ENCODE measurements at places on chromosomes 12 and 14.

DNA sequence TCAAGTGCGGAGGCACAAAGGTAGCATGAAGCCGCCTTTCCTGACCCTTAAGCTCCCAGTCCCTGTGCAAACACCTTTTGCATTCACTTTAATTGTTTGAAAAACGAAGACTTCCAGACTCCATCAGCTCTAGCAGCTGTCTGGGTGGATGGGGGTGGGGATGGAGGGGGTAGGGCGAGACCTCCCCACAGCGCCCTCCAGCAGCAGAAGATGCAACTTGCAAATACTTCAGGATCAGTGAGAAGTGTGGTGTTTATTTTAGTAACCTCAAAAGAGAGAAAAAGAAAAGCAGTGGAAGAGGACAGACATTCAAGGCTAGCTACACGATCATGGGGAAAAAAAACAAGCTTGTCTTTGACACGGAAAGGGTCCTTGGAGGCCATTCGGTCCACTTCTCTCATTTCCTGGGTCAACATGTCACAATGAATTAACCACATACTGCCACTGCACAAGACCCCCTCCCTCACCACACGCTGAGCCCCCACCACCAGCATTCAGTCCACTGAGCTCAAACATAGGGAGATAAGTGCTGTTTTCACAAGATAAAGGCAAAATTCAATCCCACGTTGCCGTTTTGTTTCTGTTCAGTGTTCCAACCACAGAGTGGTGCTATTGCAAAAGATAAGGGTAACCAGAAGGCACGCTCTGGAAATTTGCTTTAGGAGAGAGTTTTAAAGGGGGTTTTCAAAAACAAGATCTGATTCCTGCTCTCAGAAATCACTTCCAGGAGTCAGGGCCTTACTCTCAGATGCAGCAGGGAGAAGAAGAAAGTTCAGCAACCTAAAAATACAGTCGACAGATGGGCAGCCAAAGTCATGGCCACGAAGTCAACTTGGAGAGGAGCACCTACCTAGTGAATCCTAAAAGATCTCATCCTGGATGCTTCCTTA is 3.3 kb upstream of the NTF3 start:
- no peak for DNase-seq

DNA sequence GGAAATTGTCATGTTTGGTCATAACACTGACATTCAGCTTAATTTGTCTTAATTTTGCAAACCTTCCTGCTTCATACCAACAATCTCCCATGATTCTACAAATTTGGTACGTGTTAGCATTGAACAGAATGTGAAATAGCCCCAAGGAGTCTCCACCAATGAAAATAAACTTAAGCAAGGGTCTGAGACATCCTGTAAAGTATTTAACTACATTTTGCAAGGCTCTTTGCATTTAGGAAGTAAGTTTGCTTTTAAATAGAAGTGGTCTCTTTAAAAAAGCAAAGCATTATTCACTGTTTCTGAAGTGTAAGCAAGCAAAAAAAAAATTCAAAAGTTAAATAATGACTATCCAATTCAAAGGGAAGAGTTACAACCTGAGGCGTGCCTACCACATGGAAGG is 79.9 kb downstream of the WASHC3 start:
- no peak for DNase-seq

DNA sequence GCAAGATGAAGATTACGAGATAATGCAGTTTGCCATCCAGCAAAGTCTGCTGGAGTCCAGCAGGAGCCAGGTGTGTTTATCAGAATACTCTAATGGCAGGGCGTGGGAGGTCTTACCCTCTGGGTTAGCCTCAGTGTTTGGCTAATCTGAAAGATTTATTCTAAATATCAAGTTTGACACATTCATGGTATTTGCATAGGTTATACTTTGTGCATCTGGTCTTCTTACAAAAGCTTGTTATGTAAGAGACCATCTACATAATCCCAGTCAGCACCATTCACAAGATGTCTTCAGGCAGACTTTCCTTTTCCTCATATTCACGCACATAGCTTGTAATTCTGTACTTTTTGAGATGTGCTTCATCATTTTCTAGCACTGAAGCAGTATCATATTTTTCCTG is 14.4 kb downstream of the C12orf76 start:
- DNase-seq, result no peak

- DNase-seq, result no peak
These were observed 120.0 kb downstream of the RBM19 start for GRCh38 chr12:113845900-113846674.

DNA sequence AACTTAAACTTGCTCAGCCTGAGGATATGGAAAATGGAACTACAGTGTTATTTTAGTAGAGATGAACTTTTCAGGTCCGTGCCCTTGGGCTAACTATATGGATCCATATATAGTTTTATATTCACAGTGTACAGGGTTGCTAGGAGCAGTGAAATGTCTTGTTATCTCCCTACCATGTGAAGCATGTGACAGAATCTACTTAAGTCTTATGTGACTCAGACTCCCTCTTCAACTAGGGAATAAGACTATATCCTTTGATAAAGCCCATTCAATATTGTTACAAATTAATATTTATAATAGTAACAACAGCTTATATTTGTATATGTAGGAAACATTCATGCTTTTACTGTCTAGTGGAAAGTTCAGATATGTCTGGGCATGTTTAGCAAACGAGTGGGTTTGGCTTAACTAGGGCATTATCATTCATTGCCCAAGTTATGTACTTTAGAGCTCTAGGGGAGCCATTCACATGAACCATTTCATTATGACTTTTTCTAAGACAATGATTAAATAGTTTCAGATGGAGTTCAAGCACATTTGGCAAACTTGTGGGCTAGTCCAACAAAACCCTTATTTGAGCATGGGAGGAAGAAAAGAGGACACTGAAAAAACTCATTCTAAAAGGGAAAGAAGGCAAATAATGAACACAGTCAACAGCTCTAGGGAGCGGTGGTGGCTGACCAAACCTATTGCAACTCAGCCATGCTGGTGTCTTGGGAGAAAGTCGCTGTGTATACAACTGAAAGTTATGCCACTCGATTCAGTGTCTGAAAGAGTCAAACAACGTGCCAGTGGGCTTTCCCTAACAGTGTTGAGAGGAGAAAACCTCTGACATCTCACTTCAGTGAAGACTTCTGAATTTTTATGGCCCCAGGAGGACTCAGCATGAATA is 305.9 kb upstream of the G2E3 start:
- DNase-seq, result no peak

- no peak for DNase-seq
These were observed 5.1 kb downstream of the KMT5A start for GRCh38 chr12:123388951-123389559.

DNA sequence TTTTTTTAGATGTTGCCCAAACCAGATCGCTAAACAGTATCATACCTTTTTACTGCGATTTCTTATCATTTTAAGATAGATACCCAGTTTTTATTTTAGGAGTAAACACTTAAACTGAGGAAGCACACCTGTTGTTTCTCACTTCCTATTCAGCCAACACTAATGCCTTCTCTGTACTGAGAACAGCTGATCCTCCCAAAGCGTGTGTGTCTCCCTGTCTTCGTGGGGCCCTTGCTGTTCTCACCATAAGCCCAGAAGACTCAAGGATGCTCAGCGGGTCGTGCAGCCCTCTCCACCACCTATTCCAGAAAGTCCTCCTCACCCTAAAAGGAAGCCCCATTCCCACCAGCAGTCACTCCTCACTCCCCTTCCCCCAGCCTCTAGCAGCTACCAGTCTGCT is 14.8 kb downstream of the PPP2R5C start:
- no peak for DNase-seq

DNA sequence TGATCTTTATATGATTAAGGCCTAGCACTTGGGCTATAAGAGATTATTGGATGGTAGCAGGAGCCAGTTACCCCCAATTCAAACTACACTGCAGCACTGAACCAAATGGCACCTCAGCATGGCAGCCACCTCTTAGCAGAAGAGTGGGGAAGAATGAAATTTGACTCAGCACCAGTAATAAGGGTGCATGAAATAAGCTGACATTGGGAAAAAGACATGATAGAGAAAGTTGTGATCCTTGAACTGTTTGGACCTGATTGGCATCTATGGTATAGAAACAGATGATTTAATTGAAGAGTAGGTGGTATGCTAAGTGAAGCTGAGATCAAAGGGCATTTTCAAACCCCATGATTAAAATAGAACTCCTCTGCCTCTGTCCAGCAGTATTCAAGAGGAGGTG is 389.5 kb downstream of the FOXG1 start:
- DNase-seq, result no peak

GRCh38 chr14:97077253-97077653 is 280.1 kb downstream of the VRK1 start:
- peak; percentile 55 for DNase-seq

DNA sequence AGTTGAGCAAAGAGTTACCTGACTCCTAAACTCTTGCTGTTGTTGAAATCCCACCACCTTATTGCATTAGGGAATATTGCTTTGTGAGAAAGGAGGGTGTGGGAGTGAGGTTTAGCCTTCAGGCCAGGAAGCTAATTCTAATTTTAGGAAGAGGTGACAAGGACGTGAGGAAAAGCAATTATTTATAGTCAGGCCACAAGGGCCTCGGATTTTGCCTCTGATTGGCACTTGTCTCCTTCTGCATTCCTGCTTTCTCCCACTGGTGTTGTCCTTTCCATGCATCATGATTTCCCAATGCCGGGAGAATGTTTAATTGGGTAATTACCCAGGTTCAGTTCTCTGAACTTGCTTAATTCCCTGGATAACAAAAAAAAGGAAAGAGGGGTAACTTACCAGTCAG is 37.9 kb upstream of the SLC38A2 start:
- no peak for DNase-seq

- DNase-seq, result no peak
These were observed 16.9 kb upstream of the MGST1 start for GRCh38 chr12:16330560-16330959.

- DNase-seq, result no peak
These were observed 229.4 kb downstream of the ZFP36L1 start for GRCh38 chr14:68563251-68564131.

DNA sequence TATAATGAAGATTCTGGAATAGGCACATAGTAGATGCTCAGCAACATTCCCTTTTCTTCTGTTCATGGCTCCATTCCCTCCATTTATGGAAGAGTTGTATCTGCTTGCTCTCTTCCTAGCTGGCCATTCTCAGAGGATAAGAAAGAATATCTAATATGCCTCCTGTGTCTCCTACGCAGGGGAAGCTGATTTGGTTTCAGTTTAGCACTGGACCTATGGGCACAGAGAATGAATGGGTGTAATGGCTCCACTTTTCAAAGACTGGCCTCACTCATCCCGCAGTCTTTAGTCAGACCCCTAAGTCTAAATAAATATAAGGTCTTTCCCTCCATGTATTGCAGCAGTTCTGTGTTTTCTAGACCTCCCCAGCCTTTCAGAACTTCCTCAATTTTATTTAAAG is 2.0 kb downstream of the PKP2 start:
- no peak for DNase-seq

GRCh38 chr12:15546102-15546701 is 223.9 kb downstream of the PTPRO start:
- no peak for DNase-seq

- no peak for DNase-seq
These were observed 87.4 kb downstream of the CPSF2 start for GRCh38 chr14:92209141-92209540.

DNA sequence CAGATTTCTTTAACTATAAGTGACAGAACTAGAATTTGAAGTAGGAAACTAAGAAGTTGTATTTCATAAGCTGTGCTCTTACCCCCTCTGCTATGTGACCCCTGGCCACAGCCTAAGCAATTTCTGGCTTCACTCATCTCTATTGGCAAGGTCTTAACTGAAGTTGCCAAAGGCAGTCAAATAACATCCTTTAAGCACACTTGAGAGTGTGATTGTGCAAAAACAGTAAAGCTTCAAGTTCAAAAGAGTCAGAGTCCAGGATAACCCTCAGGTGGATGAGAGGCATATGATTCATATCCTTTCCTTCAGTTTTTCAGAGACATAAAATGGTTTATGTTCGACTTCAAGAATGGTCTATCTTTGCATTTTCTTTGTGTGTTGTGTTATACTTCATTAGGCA is 45.2 kb downstream of the GRIP1 start:
- no peak for DNase-seq

- DNase-seq, result no peak
These were observed 5.5 kb downstream of the NKX2-1 start for GRCh38 chr14:36514278-36515104.

DNA sequence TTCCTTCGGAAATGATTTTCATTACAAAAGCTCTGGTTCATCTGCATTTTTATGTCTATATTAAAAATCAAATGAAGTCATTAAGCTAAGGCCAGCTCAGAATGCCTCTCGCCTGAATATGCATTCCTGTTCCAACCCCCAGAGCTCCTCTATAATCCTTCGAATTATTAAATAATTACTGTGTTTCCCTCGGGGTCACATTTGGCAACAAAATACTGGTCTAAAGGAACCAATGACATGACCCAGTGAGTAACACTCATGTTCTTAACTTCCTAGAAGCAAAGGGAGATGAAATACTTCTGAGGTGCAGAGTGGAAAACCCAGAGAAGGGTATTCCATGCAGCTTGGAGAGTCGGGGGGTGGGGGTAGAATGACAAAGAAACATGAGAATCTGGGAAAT is 68.3 kb downstream of the FOXN3 start:
- no peak for DNase-seq

DNA sequence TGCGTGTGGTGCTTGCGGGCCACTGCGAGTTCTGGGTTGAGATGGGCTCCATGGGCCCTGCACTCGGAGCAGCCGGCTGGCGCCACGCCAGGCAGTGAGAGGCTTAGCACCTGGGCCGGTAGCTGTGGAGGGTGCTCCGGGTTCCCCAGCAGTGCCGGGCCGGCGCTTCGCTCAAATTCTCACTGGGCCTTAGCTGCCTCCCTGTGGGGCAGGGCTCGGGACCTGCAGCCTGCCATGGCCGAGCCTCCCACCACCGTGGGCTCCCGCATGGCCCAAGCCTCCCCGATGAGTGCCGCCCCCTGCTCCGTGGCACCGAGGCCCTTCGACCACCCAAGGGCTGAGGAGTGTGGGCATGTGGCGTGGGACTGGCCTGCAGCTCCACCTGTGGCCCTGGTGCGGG is 375.7 kb downstream of the NELL2 start:
- DNase-seq, result no peak

- DNase-seq, result no peak
These were observed 17.7 kb downstream of the SPPL3 start for GRCh38 chr12:120886199-120887018.

DNA sequence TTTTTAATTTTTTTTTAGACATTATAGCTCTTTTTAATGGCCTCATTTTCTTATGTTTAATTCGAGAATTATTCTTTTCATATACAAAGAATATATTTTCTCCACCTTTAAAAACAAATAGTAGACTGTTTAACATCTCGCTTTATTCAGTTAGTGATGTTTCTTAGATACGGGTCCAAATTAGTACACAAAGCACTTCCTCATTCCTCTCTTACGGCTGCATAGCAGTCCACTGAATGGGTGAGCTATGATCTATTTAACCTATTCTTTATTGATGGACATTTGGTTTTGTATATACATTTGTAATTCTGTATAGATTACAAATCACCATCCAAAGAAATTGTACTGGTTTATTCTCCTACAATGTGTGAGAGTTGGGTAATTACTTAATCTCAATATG is 8.3 kb upstream of the GPR162 start:
- DNase-seq, result no peak

- no peak for DNase-seq
These were observed 70.2 kb upstream of the NCOR2 start for GRCh38 chr12:124637581-124637981.

- no peak for DNase-seq
These were observed 229.0 kb downstream of the SEC23A start for GRCh38 chr14:38873941-38874612.

- DNase-seq, result no peak
These were observed 28.5 kb downstream of the FAM222A start for GRCh38 chr12:109741970-109742703.

Measured in AG09309 (cell line).